Stimulated activated naive CD4-positive, alpha-beta T cell (primary cell): ENCODE measurements at places on chromosomes 3 and 15.

GRCh38 chr3:178159691-178160220 lies 376.5 kb upstream of the KCNMB2 start:
- DNase-seq, result no peak

DNA sequence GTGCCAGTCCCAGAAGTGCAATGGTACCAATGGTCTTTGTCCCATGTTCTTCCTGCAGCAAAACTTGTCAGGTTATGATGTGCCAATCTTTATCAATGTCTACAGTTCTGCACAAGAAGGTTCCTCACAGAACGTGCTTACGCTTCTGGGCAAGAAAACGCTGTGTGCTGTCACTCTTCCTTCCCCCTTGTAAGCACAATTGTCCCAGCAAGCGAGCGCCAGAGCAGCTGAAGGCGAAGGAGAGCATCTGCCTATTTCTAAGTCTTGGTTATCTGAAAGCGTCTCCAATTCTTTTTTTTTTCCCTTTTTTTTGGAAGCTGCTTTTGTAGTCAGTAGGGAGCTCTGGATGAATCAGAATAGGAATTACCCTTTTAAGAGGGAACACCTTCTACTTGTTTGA lies 514.4 kb downstream of the FGF12 start:
- no peak for DNase-seq

GRCh38 chr15:89057506-89058133 lies 30.6 kb upstream of the ABHD2 start:
- peak; percentile 86 for DNase-seq

- no peak for DNase-seq
Measured at GRCh38 chr3:86792316-86792715, 198.6 kb downstream of the VGLL3 start.

DNA sequence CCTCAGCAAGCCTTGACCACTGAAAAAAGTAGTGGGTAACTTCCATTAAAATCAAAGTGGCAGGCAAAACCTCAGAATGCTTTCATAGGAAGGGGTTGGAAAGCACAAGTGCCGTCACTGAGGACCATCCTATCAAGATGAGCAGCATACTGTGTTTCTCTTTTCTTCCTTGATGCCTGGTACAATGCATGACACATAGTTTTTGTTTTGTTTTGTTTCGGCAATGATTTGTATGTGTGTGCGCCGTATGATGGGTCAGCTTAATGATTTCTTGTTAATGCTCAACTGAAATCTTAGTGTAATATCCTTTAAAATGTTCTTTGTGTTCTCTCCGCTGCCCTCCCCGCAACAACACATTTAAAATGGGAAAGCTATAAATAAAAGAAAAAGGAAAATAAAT lies 476.4 kb upstream of the KCNMB2 start:
- no peak for DNase-seq

DNA sequence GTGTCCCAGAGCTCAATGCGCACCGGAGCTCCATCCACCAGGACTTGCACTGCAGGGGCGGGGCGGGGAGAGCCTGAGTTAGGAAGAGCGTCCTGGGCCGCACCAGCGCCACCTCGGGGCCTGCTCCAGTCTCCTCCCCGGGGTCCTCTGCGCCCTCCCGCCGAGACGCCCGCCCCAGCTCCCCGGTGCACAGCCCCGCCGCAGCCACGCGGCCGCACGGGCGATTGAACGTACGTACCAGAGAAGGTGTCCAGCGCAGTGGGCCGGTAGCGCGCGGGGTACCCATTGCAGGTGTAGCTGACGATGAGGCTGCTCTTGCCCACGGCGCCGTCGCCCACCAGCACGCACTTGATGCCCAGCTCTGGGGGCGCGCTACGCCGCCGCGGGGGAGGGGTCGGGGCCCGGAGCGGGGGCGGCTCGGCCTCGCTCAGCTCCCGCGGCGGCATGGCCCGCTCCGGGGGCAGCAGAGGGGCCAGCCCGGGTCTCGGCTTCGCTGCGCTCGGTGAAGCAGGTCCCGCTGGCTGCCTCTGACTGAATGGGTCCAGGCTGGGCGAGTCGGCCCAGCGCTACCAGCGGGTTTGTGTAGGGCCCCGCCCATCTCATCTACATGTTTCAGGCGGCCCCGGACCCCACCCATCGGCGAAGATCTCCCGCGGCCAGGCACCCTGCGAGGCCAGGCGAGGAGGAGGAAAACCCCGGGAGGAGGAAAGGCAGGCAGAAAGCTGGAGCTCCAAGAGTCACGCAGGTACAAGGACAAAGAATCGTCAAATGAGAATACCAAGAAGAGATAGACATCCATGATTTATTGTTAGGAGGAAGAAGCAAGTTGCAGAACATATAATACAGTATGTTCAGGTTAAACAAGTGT lies at the start of gene RHOV:
RHOV (minus strand) TSS at position 541 of the 868 bp plus-strand sequence; CDS start at position 446, 95 bp downstream.
- DNase-seq, result peak; percentile 6

GRCh38 chr3:161793194-161793930 lies 296.8 kb downstream of the OTOL1 start:
- DNase-seq, result no peak

- no peak for DNase-seq
Measured at GRCh38 chr3:24741506-24741905, 246.9 kb upstream of the THRB start.

- no peak for DNase-seq
Measured at GRCh38 chr3:37015642-37016041, 22.3 kb downstream of the MLH1 start.

GRCh38 chr3:11641683-11642430 lies 1.9 kb downstream of the VGLL4 start:
- no peak for DNase-seq

DNA sequence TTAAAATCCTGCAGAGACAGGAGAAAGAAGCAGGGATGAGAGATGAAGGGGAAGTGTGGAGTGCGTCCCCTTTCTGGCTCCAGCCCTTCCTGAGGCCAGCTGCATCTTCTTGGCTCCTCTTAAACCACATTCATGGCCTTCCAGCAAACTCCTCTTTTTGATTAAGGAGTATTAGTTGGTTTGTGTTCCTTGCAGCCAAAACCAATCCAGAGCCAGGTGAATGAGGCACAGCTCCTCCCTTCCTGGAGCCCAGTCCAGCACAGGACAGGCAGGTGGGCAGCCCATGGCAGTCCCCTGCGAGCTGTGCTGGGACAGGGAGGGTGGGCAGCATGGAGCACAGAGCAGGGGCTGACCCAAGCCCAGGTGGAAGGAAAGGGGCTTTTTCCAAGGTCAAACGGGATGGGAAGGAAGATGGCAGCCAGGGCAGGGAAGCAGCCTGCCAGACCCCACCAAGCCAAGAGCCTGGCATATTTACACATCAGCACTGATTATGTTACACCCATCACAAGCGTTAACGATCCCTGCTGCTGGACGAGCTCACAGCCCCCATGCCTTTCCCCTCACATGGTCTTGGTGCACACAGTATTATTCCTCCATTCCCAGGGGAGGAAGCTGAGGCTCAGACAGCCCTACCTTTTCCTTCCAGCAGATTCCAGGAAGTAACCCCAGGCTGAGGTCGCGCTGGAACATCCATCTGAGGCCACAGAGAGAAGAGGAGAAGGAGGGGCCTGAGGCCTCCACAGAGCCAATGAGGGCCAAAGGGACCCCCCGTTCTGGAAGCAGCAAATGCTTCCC lies 175.6 kb downstream of the SMAD6 start:
- DNase-seq, result no peak

GRCh38 chr3:193996221-193996620 lies 139.7 kb upstream of the HES1 start:
- DNase-seq, result no peak

- no peak for DNase-seq
Measured at GRCh38 chr3:113659101-113659541, 37.3 kb downstream of the USF3 start.

DNA sequence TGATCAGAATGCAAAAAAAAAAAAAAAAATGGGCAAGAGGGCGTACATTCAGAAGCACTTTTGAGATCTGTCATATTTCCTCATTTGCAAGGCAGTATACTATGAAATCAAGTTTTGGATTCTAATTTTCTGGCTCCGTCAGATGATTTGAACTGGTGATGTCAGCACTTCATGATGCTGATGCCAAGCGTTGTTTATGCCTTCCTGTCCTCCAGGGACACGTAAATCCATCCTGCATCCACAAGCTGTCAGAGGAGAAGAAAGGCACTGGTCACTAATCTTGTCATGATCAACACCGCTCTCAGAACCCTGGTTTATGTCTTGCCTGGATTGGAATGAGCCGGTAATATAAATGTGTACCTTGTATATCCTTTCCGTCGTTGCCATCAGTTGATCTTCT lies 152.1 kb upstream of the EPHA3 start:
- DNase-seq, result no peak

GRCh38 chr3:44522494-44522933 lies 32.5 kb upstream of the ZKSCAN7 start:
- DNase-seq, result no peak

GRCh38 chr3:157423337-157423736 lies 13.3 kb upstream of the PTX3 start:
- DNase-seq, result no peak

DNA sequence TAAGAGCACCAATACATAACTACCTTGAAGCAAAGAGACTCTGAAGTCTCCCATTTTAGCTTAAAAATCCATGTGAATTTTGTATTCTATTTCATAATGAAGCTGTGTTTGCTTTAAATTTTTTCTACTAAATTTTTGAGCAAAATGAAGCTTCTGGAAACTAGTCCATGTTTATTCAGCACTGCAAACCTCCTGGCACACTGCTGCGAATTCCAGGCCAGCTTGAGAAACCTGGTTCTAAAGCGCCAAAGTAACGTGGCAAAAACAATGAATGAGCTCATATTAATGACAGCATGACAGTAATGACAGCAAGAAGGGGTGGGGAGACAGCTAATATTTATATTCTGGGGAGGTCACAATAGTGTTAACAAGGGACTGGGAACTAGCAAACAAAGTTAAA lies 25.7 kb downstream of the CEP152 start:
- DNase-seq, result no peak
